ENCODE measurements at places on chromosomes 5 and 9.

DNA sequence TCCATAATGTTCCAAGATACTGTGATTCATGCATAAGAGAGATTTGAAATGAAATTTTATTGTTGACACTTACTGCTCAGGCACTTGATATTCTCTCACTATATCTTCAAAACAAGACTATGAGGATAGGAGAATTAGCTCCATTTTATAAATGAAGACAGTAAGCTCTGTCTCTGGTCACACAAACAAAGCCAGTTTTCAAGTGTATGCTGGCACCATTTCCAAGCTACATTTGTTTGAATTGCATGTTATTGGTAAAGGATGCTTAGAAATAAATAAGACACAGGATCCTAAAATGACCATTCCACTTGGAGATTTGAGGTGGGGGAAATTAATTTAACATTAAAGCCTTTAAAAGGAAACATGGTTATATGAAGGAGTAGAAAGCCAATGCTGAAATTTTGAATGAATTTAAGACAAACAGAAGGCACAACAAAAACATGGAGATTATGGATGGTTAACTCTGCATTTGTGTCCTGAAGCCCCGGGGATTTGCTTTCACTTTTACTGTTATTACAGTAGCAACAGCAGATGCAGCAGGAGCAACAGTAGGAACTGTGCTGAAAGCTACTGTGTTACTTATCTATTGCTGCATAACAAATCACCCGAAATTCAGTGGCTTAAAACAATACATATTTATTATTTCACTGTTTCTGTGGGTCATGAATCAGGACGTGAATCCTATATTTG is 79.7 kb upstream of the ASTN2 start:
- no peak for DNase-seq

- no peak for DNase-seq
These were observed 49.0 kb upstream of the ATG10 start for GRCh38 chr5:81922854-81923279.

DNA sequence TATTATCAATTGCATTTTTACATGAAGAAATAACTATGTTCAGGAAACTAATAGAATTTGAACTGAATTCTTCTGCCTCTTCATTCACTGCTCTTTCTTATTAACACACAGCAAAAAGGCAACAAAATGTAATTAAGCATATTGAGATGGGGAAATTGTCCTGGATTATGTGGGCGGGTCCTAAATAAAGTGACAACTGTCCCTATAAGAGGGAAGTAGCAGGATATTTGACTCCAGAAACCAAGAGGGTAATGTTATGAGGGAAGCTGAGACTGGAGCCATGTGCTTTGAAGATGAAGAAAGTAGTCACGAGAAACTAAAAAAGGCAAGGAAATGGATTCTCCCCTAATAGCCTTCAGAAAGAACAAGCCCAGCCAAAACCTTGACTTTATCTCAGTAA is 311.2 kb upstream of the PIK3R1 start:
- DNase-seq, result no peak

DNA sequence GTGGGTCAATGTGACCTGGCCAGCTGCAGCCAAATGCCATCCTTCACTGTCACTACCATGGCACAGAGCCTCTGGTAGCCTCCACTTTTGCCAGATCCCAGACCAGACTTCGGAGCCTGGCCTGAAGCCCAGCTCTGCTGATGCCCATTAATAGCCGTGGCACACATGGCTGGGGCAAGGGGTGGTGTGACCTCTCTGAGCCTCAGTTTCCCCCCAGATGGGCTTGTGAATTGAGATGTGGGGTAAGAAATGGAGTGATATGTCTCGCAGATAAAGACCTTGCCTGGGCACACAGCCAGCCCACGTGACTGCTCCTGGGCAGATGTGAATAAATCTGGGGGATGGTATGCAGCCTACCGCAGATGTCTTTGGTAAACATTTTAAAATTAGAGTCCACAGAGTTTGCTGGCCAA is 13.9 kb downstream of the SUSD3 start:
- DNase-seq, result no peak
